ENCODE measurements at places on chromosomes 4 and X.
A peak's percentile ranks its signal among the peaks of the same experiment; 100 is the strongest.

DNA sequence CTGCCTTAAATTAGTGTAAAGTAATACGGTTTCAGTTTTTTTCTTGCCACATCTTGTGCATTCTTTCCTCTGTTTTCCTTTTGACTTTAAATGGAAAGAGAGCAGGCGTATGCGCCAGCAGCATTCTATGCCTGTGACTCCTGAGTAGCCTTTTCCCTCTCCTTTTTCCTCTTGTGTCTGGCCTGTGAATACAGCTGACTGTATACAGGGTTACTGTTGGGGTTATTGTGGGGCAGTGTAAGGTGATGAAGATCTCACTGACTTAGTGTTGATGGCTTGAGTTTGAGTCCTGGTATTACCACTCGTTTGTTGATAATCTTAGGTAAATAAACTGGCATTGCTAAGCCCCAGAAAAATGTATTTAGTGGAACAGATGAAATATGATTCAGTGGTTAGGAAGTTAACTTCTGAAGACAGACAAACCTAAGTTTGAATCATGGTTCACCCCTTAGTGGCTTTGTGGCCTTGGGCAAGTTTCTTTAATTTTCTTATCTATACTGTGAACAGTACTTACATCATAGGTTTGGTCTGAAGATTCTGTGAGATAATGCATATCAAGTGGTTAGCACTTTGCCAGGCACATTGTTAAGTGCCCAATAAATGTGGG lies 105.1 kb downstream of the FNIP2 start:
- H3K27me3 ChIP-seq = no peaks in the 10 kb centered on the region
- peaks cover 6% of the 10 kb centered on the region for H3K4me1 ChIP-seq
- H3K27ac ChIP-seq = no peak overlapping the region
- DNase-seq = no peak
- H3K4me3 ChIP-seq = no peak overlapping the region
- peaks cover 20% of the 10 kb centered on the region for H3K36me3 ChIP-seq

- no peak overlapping the region for H3K27ac ChIP-seq
- no peaks in the 10 kb centered on the region for H3K36me3 ChIP-seq
- H3K4me1 ChIP-seq = no peaks in the 10 kb centered on the region
- no peak for DNase-seq
- no peak overlapping the region for H3K4me3 ChIP-seq
- H3K27me3 ChIP-seq = no peaks in the 10 kb centered on the region
These were observed 2706.8 kb downstream of the ARAP2 start for GRCh38 chr4:33537527-33537926.

GRCh38 chr4:74768857-74769525 lies 25.3 kb downstream of the BTC start:
- H3K27me3 ChIP-seq = no peaks in the 10 kb centered on the region
- H3K4me1 ChIP-seq = no peaks in the 10 kb centered on the region
- H3K4me3 ChIP-seq = no peak overlapping the region
- no peak overlapping the region for H3K27ac ChIP-seq

DNA sequence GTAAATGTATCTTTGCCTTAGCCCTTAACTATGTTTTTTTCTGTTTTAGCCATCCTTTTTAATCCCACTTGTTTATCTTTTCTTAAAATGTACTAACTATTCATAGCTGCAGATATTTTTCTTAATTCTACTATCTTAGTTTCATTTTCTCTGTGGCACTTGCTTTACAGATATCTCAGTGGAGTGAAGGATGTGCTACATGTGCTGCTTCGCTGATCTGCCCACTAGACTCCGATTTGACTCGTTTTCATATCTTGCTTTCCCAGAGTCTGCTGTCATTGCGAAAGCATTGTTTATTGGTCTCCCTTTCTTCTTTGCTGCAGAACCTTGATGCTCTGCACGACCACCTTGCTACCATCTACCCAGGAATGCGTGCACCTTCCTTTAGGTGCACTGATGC lies 30.6 kb downstream of the GUCY1B1 start:
- DNase-seq = no peak
- peaks cover 28% of the 10 kb centered on the region for H3K27me3 ChIP-seq
- H3K27ac ChIP-seq = no peak overlapping the region
- H3K36me3 ChIP-seq = peaks cover 2% of the 10 kb centered on the region
- H3K4me1 ChIP-seq = peaks cover 7% of the 10 kb centered on the region

- H3K36me3 ChIP-seq = no peaks in the 10 kb centered on the region
- no peaks in the 10 kb centered on the region for H3K27me3 ChIP-seq
- no peaks in the 10 kb centered on the region for H3K4me1 ChIP-seq
- H3K27ac ChIP-seq = no peak overlapping the region
- H3K4me3 ChIP-seq = no peak overlapping the region
- DNase-seq = no peak
These were observed 527.2 kb upstream of the PRKX start for GRCh38 chrX:4240541-4241194.

GRCh38 chr4:37541956-37542355 lies 144.2 kb downstream of the RELL1 start:
- no peaks in the 10 kb centered on the region for H3K27me3 ChIP-seq
- H3K27ac ChIP-seq = no peak overlapping the region
- no peak for DNase-seq
- H3K4me3 ChIP-seq = no peak overlapping the region

GRCh38 chr4:114734594-114734993 lies 136.0 kb downstream of the UGT8 start:
- no peak for DNase-seq
- H3K4me3 ChIP-seq = no peak overlapping the region
- no peaks in the 10 kb centered on the region for H3K36me3 ChIP-seq
- H3K4me1 ChIP-seq = no peaks in the 10 kb centered on the region

DNA sequence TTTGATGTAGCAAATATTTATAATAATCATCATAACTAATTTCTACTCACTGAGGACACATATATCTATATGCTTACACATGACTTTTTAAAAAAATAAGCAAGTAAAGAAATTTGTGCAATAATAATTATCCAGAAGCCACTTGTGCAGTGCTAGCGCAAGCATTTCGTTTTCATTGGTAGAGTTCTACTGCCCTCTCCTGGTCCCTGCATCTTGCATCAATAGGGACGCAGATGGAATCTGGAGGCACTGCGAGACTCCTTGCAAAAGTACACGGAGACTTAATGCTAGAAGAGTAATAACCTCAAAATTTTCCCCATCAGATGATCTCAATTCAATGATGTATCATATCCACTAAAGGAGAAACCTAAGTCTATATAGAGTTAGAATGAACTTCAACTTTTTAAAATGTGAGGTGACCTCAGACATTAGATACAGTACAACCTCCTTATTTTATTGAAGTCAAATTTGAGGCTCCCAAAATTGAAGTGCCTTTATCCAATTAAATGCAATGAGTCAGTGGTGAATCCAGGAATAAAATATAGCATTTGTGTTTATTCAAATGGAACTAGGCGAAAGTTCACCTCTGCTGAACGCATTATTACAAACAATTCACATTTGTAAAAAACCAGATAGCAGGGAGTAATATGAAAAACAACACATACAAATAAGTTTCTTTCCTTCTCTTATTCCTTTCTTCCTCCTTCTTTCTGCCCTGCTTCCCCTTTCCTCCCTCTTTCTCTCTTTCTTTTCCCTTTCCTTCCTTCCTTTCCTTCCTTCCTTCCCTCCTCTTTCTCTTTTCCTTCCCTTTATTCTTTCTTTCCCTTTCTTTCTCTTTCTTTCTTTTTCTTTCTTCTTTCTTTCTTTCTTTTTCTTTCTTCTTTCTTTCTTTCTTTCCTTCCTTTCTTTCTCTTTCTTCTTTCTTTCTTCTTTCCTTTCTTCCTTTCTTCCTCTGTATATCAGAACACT lies 450.0 kb downstream of the ANKRD50 start:
- H3K27ac ChIP-seq = no peak overlapping the region
- no peak overlapping the region for H3K4me3 ChIP-seq
- H3K36me3 ChIP-seq = no peaks in the 10 kb centered on the region
- H3K27me3 ChIP-seq = peaks cover 7% of the 10 kb centered on the region
- no peaks in the 10 kb centered on the region for H3K4me1 ChIP-seq
- no peak for DNase-seq

GRCh38 chr4:118280501-118281218 lies 72.1 kb downstream of the PRSS12 start:
- DNase-seq = no peak
- H3K27me3 ChIP-seq = no peaks in the 10 kb centered on the region
- peaks cover 15% of the 10 kb centered on the region for H3K36me3 ChIP-seq
- peak overlapping the region; percentile 63 for H3K4me3 ChIP-seq
- H3K4me1 ChIP-seq = peaks cover 39% of the 10 kb centered on the region

- no peaks in the 10 kb centered on the region for H3K4me1 ChIP-seq
- no peak overlapping the region for H3K27ac ChIP-seq
- H3K36me3 ChIP-seq = no peaks in the 10 kb centered on the region
- H3K4me3 ChIP-seq = no peak overlapping the region
These were observed 147.2 kb upstream of the DKK2 start for GRCh38 chr4:107183155-107183774.

DNA sequence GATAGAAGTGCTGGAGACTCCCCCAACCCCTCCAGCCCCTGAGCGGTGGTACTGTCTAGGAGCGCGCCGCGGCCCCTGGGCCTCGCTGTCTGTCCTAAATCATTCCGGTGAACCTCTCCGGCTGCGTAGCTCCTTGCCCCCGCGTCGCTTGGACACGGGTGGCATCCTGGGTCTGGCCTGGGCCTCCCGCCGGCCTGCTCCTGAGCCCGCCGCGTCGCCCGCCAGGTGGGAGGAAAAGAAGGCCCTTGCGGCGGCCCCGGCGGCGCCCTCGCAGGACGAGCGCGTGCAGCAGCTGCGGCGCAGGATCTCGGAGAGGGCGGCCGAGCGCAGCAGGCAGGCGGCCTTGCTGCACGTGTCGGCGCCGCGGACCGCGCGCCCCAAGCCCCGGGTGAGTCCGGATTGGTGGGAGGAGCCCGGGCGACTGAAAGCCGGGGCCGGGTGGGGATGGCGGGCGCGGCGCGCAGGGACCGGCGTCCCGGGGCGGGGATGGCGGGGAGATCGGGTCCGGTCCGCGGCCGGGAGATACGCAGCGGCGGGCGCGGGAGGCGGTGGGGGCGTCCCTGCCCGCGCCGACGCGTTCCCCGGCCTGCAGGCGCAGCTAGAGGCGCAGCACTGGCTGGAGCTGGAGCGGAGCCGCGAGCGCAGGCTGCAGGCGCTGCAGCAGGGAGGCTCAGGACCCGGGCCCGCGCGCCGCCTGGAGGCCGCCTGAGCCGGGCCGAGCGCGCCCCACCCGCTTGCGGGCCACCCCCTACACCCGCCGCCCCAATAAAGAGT lies 6.5 kb upstream of the RNF4 start:
- peaks cover 16% of the 10 kb centered on the region for H3K4me1 ChIP-seq
- H3K27ac ChIP-seq = peak overlapping the region; percentile 72
- H3K27me3 ChIP-seq = no peaks in the 10 kb centered on the region
- peak overlapping the region; percentile 82 for H3K4me3 ChIP-seq
- H3K36me3 ChIP-seq = no peaks in the 10 kb centered on the region

DNA sequence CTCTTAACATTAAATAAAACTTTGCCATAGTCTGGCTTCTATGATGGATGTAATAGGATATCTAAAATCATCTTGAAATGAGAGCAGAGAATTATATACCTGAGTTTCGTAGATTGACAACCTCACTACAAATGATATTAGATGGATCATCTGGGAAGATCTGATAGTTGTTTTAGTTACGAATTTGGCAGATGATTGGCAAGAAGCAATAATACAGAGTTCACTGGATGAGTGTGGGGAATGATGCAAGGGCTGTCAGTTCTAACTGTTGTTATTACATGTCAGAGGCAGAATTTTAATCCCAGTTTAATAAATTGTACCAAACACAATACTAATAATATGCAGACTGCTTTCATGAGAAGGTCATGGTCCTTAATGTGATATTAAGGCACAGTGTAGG lies 585.2 kb downstream of the TRAM1L1 start:
- no peak overlapping the region for H3K4me3 ChIP-seq
- no peaks in the 10 kb centered on the region for H3K4me1 ChIP-seq
- no peaks in the 10 kb centered on the region for H3K36me3 ChIP-seq
- DNase-seq = no peak
- H3K27ac ChIP-seq = no peak overlapping the region

DNA sequence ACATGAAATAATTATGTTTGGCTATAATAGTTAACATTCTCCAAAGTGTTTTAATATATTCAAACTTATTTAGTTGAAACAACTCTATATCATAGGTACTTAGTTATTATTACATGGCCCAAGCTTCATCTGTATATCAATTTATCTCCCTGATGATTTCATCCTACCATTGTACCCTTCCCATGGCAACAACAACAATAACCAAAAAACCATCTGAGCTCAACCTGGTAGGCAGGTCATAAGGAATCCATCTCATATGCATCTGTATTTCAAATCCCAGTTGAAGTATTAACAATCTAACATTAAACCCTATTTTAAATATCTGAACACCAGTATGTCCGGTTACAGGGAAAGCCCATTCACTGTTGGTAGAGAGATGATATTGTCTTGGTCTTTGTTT lies 33.1 kb upstream of the SLC7A11 start:
- no peaks in the 10 kb centered on the region for H3K27me3 ChIP-seq
- no peak overlapping the region for H3K4me3 ChIP-seq
- no peaks in the 10 kb centered on the region for H3K36me3 ChIP-seq
- no peak for DNase-seq
- no peaks in the 10 kb centered on the region for H3K4me1 ChIP-seq

DNA sequence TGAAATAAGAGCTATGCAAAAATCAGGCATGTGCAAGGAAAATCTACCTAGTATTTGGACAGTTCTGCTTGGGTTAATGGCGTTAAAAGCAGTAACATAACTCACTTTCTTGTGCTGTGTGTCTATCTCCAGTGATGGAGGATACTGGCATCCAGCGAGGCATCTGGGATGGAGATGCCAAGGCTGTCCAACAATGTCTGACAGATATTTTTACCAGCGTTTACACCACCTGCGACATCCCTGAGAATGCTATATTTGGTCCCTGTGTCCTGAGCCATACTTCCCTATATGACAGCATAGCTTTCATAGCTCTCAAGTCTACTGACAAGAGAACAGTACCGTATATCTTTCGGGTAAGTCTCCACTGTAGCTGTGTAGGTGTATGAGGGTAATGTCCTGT lies 2.6 kb downstream of the PRDM8 start:
- no peak for DNase-seq
- H3K27ac ChIP-seq = no peak overlapping the region
- H3K36me3 ChIP-seq = peaks cover 9% of the 10 kb centered on the region
- peaks cover 10% of the 10 kb centered on the region for H3K27me3 ChIP-seq
- no peak overlapping the region for H3K4me3 ChIP-seq

DNA sequence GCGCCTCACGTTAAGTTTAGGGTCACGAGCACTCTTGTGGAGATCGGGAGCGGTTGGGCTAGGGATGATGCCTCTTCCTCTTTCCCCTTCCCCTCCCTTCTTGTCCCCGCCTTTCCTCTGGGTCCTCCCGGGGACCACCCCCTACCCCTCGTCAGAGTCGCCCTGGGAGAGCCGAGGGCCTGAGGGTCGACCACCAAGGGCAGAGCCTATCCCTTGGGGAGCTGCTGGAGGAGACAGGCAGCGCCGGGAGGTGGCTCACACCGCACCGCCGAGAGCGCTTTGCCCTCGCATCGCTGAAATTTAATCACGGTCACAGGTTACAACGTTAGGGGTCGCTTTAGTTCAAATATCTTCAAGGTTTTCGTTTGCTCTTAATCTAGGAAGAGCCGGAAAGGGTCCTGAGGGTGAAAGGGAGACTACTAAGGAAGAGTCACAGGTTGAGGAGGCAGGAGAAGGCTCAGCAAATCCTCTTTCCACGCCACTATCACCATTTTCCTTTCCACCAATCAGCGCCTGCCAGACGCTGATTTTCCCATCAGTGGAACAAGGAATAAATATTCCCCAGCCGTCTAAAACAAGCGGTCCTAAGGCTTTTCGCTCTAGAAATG lies 528 bp upstream of the SNCA start:
- H3K4me1 ChIP-seq = peaks cover 18% of the 10 kb centered on the region
- no peak for DNase-seq
- H3K27ac ChIP-seq = no peak overlapping the region
- H3K36me3 ChIP-seq = peaks cover 2% of the 10 kb centered on the region
- peak overlapping the region; percentile 89 for H3K4me3 ChIP-seq

All from T-helper 17 cell (primary cell).